Hair follicle dermal papilla cell (primary cell): ENCODE measurements at places on chromosomes 3 and 15. TPM values are rescaled to one million over a fixed set of nuclear protein-coding genes. Genes with fewer than 3 reads are reported as not detected.

The CPN2 gene
- total RNA-seq: under 0.01 TPM in 1 of 2 replicates, not detected in the other

The C2CD4B gene
- total RNA-seq: not detected in 2 replicates

The PIF1 gene
- total RNA-seq: 3.6 and 8.4 TPM in 2 replicates

The CD200R1 gene
- 0.16 TPM in 1 of 2 replicates, not detected in the other for total RNA-seq

The BCHE gene
- total RNA-seq: 2.2 and 2.4 TPM in 2 replicates

The SPRED1 gene
- 60.5 and 106 TPM in 2 replicates for total RNA-seq

The FBLN2 gene
- 493 and 624 TPM in 2 replicates for total RNA-seq

The GUCA1C gene
- total RNA-seq: not detected in 2 replicates

The FANCD2OS gene
- not detected in 2 replicates for total RNA-seq

The KNL1 gene
- 2.9 and 3.6 TPM in 2 replicates for total RNA-seq

The RGMA gene
- total RNA-seq: 5.8 and 7.5 TPM in 2 replicates

The SOX2 gene
- 6.3 and 8.9 TPM in 2 replicates for total RNA-seq

The CP gene
- 0.61 and 4.1 TPM in 2 replicates for total RNA-seq

The CD86 gene
- total RNA-seq: not detected in 2 replicates

The ADGRG7 gene
- not detected in 2 replicates for total RNA-seq

The SLC25A36 gene
- total RNA-seq: 82.2 and 83.1 TPM in 2 replicates

The CYP1A2 gene
- not detected in 2 replicates for total RNA-seq

The CD96 gene
- not detected in 2 replicates for total RNA-seq

The PHC3 gene
- 38.3 and 48.4 TPM in 2 replicates for total RNA-seq

The CYP8B1 gene
- not detected in 2 replicates for total RNA-seq

The COL6A5 gene
- total RNA-seq: under 0.01 and 0.97 TPM in 2 replicates

The SERINC4 gene
- total RNA-seq: under 0.01 and 0.12 TPM in 2 replicates
